ENCODE measurements at places on chromosomes 3 and 15.

GRCh38 chr3:11238880-11239279 is 33.3 kb upstream of the ATG7 start:
- no peak for DNase-seq

DNA sequence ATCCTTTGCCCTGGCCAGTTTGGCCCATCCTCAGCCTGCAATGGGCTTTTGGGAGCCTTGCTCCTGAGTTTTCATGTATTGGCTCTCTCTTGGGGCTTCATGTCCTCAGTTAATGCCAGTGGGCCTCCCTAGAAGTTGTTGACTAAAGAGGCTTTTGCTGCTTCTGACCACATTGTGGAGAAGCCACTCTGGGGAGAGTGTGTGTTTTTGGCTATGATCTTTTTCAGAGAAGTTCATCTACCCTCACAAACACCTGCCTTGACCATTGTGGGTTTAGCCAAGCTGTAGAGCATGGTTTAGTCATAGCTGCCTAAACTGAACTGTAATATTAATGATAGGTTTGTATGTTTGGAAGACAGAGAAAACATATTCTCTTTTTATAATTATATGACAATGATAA is 6.0 kb downstream of the MRAS start:
- no peak for DNase-seq

- no peak for DNase-seq
These were observed 6.0 kb upstream of the LIPH start for GRCh38 chr3:185558395-185558794.

- DNase-seq: no peak
These were observed 3.5 kb downstream of the EIF4E3 start for GRCh38 chr3:71721651-71722157.

GRCh38 chr3:176692966-176693785 is 504.1 kb downstream of the TBL1XR1 start:
- DNase-seq: no peak

- no peak for DNase-seq
These were observed 80.8 kb downstream of the SMAD3 start for GRCh38 chr15:67146234-67146633.

DNA sequence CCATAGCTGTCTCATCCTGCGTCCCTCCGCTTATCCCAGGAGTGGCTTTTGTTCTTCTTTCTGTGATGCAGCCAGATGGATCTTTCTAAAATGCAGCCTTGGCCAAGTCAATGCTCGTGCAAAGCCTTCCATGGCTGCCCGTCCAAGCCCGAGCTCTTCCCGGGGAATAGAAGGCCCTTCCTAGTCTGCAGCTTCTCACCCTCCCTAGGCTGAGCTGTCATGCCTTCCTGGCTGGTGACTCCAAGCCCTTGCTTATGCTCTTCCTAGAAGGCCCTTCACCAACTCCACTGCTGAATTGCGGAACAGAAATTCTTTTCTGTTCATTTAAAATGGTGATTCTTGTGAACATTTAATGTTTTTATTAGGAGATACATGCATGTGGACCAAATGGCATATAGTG is 95.9 kb downstream of the SMAD6 start:
- DNase-seq: no peak

DNA sequence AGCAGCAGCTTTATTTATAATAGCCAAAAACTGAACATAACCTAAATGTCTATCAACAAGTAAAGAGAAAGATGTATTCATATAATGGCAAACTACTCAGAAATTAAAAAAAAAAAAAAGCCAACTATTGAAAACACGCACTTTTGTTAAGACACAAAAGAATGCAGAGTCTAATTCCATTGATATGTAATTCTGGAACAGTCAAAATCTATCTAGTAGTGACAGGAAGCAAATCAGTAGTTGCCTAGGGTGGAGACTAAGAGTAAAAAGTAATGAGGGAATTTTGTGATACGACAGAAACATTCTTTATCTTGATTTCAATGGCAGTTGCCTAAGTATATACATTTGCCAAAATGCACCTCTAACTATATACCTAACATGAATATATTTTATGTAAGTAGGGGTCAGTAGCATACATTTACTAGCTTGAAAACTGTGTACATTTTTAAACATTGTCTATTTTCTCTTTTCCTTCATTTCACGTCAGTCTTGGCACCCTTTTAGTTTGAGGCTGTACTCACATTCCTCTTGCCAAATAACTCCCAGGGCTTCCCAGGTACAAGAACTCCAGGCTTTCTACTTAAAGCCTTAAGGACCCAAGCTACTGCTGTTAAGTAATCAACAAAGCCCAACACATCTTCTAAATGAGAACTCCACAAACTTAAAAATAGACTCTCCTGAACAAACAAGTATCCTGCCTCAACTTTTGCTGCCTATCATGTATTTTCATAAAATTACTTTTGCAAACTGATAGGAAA is 54.7 kb downstream of the ADAM10 start:
- no peak for DNase-seq

DNA sequence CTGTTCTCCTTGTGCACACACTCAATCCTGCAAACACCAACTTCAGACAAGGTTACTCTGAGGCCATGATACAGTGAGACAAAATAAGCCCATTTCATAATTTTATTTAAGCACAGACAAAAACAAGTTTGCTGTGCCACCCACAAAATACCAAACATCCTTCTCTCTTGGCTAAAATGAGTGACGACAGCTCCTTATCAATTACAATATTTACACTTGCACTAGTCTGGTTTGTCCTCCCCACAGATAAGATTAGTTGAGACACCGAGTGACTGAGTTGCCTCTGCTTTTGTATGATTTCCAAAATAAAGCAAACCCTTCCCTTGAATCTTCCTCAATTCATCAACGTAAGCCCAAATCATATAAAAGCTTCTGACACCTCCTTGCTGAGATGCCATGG is 233.5 kb upstream of the ATP10A start:
- DNase-seq: no peak

- DNase-seq: no peak
These were observed 551.3 kb downstream of the NSUN3 start for GRCh38 chr3:94614192-94614591.

DNA sequence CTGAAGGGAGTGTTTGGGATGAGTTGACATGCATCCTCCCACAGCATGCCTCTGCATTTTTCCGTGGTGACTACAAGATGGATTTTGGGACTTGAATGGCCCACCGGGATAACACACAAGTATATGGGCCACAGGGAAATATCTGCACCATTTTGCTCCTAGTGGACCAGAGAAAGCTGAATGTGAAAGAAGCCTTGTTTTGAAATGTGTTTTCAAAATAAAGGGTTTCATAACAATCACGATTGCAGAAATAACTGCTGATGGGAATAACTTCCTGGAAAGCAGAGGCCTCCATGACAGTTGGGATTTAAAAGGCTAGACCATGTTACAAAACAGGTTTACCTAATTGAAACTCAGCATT is 77.5 kb upstream of the PRR23C start:
- no peak for DNase-seq

DNA sequence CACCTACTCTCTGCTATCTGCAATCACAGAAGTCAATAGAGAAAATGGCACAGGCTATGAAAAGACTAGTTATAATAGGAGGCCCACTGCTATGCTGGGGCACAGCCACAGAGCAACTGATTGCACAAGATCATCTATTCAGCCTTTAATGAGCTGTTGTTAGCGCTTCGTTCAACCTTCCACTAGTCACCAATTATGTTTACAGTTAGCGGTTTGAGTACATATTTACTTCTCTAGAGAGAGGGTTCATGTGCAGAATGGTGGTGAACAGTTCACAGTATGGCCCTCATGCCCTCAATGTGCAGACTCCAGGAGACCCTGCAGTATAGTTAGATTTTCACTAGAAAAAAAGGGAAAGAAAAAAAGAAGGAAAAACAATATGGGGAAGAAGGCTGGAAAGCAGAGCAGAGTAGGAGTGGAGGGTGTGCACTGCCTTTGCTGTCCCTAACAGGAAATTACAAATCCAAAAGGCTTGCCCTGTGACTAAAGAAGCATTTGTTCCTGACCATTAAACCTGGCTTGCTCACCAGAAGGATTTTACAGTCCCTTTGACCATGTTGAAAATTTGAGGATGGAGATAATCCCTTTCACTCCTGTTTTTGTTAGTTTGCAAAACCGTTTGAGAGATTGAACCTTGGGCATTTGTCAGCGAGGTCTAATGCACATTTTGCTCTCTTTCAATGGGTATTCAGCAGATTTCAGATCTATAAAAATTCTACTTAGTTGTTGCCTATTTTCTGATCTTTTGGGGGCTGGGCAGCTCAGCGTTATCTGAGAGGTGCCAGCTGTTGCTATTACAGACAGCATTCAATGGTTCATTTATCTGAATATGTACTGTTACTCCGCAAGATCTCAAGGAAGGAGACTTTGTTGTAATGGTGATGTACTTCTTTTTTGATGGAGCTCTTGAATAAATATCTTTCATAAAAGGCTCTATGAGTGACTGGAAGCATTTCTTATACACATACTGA is 296.1 kb downstream of the LSAMP start:
- DNase-seq: no peak

DNA sequence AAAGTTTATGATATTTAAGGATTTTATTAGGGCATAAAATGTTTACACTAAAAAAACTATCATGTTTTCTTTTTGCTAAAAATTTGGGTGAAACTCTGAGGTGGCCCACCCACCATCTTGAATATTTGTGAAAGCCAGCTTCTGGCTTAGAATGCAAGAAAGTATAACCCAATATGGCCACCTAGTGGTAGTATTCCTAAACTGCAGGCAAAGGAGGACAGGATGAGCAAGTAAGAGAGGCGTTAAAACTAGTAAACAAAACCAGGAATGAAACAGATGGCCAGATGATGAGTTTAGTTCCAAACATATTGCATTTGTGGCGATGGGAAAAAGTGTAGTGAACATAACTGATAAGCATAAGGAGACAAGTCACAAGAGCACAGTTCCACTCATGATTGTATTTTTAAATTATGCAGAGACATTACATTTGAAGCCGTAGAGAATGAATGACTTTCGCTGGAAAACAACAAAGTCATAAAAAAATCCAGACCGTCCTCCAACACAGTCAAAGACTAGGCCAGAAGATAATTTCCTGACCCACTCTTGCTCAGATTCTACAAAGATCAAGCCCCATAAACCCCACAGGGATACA is 103.3 kb upstream of the PRTG start:
- no peak for DNase-seq

GRCh38 chr3:181912384-181912783 is 200.7 kb downstream of the SOX2 start:
- DNase-seq: no peak

DNA sequence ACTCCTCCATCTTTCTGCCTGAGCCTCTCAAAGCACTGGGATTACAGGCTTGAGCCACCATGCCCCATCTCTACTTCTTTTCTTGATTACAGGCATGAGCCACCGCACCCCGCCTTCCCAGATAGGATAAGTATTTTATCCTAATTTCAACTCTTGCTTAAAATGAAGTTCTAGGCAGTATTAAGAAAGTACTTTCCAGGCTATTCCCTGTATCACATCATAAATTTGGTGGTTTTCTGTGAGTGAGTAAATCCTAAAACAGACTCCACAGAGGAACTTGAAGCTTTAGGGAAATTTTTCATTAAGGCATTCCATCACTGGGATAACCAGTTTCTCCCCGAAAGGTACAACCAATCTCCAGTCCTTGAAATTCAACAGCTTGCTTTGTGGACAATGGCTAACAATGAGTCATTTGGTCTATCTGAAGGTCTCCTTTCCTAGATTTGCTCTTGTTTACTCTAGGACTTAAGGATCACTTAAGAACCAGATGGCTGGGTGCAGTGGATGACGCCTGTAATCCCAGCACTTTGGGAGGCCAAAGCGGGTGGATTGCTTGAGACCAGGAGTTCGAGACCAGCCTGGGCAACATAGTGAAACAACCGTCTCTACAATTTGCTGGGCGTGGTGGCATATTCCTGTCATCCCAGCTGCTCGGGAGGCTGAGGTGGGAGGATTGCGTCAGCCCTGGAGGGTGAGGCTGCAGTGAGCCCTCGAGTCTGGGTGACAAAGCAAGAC is 49.7 kb upstream of the SKIL start:
- no peak for DNase-seq

DNA sequence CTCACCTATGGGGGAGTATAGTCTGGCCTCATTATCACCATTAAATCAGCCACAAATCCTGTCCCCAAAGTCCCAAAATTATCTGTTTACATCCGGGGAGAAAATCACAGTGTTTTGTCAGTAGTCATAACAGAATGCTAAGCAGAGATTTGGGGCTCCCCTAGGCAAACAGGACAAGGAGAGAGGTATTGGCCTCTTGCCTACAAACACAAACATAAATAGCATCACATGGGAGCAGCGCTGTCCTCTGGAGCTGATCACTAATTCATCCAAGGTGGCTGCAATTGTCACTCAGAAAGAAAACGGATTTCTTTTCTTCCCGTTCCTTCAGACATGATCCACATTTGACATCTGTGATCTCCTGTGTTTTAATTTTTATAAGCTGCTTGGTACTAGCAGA is 1028.1 kb downstream of the NTRK3 start:
- no peak for DNase-seq

GRCh38 chr3:158548691-158549090 is 22.3 kb upstream of the MLF1 start:
- no peak for DNase-seq

DNA sequence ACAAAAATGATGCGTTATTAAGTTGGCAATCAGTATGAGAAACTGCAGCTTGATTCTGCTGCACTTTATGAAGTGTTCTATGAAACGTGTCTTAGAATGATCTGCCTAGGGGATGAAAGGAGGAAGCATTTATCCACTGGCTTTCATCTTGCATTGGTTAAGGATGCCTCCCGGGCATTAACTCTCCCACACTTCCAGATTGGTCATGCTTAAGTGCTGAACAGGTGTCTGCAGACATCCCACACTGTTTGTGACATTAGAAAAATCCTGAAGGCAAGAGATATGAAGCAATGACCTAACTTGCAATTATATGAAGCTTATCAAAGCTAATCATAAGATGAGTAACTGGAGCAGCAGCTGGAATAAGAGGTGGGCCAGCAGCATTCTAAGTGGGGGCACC is 437.3 kb downstream of the NSUN3 start:
- no peak for DNase-seq

DNA sequence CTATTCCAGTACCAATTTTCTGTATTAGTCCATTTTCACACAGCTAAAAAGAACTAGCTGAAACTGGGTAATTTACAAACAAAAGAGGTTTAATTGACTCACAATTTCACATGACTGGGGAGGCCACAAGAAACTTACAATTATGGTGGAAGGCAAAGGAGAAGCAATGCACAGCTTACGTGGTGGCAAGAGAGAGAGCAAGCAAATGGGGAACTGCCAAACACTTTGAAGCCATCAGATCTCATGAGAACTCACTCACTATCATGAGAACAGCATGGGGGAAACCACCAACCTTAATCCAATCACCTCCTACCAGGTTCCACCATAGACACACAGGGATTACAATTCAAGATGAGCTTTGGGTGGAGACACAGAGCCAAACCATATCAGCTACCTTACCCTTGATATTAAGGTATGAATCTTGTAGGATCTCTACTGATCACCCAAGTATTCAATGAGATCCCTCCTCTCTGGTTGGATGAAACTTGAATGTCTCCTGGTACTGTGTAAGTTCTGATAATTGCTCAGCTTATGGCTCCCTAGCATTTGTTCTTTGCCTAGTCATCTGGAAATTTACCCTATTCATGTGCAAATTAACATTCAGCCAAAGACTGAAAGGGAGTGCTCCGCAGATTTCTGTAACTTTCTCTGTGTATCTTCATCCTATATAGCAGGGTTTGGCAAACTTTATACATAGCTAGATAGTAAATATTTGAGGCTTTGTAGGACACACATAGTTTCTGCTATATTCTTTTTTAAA is 38.9 kb downstream of the MYL3 start:
- DNase-seq: no peak

Data from T-helper 2 cell (primary cell).